ENCODE measurements at places on chromosomes 7 and 10.
A peak's percentile ranks its signal among the peaks of the same experiment; 100 is the strongest.

- DNase-seq: no peak
These were observed 52.9 kb downstream of the AUTS2 start for GRCh38 chr7:69651101-69651590.

DNA sequence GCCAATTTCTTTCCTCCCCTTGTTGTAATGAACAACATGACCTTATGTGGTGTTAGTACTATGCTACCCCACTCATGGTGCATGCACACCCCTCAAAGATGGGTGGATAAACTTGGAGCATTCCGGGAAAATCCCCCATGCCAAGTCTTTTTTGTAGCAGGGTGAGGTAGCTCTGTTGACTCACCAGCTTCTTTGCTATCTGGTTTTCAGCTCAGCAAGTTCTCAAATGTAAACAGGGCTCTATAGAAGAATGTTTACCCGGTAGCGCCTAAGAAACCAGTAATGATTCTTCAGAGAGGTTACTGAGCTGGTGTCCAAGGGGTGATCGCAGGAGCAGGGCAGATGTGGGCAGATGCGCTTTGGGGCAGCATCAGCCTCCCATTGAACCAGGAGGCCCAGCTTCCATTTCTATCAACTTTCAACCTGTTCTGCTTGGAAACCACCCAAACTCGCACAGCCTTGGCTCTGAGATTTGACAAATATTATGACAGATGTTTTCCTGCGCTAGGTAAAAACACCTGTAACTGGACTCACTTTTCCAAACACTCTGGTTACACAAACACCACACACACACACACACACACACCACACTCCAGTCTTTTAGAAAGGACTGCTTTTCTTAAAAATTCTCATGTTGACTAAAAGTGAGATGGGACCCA lies 87.8 kb downstream of the ZRANB1 start:
- DNase-seq: peak; percentile 52

DNA sequence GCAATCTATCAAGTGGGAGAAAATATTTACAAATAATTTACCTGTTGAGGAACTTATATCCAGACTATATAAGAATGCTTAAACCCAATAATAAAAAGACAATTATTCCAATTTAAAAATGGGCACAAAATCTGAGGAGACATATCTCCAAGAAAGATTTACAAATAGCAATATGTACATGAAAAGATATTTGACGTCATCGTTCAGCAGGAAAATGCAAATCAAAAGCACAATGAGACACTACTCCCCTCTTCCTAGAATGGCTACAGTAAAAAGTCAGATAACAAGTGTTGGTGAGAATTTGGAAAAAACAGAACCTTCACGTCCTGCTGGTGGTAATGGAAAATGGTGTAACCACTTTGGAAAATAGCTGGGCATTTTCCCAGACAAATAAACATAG lies 457.0 kb downstream of the DPP6 start:
- DNase-seq: no peak

DNA sequence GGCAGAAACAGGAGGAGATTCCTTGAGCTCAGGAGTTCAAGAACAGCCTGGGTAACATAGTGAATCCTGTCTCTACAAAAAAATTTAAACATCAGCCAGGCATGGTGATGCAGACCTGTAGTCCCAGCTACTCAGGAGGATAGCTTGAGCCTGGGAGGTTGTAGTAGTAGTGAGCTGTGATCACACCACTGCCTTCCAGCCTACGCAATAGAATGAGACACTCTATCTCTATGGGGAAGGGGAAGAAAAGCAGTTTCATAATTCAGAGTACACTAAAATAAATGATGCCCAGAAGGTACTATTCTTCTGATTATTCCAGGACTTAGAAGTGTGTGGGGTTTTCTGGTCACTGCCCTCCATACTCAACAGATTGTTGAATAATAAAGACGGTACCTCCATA lies 177.3 kb downstream of the KMT2E start:
- no peak for DNase-seq

DNA sequence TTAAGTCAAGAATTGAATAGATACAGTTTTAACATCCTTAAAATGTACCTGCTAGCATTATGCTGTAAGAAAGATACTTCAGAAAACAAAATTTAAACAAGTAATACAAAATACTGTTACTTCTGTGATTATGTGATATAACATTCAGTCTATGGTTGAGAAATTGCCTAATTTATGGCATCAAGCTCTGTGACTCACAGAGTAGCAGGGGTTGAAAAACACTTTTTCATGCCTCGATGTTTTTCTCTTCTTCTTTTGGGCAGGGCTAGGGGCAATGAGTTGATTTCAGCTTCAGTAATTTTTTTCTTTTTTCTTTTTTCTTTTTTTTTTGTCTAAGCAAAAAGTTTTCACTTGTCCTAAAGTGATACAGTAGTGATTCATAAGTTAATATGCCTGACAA lies 209.2 kb downstream of the MBL2 start:
- peak; percentile 16 for DNase-seq

- peak; percentile 58 for DNase-seq
These were observed 7.6 kb upstream of the ZNF503 start for GRCh38 chr10:75408911-75409885.

DNA sequence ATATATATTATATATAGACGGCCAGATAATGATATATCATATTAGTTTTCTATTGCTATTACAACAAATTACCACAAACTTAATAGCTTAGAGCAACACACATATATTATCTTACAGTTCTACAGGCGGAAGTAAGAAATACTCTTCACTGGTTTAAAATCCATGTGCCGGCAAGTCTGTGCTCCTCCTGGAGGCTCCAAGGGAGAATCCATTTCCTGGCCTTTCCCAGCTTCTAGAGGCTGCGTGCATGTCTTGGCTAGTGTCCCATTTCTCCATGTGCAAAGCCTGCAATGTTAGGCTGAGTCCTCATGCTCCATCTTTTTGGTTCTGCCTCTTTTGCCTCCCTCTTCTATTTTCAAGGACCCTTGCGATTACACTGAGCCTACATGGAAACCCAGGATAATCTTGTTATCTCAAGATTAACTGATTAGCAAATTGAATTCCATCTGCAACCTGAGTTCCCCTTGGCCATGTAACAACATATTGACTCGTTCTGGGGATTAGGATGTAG lies 23.9 kb upstream of the PNLIPRP3 start:
- DNase-seq: peak; percentile 3

DNA sequence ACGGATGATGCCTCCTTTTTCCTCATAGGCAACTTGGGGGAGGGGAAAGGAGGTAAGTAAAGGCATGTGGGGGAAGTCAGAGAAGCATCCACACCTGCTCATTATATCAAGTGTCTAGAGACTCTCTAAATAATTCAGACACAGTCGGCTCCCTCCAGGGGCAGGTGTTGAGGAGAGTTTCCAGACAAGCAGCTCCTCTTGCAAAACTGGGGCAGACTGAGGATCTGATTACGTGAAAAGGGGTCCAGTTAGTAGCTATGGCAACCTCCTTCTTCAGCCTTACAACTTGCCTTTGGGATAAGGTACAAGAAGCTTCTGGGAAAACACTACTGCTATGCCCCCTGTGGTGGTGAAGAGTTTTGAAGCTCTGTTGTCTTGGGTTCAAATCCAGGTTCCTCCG lies 39.0 kb upstream of the SORBS1 start:
- no peak for DNase-seq

DNA sequence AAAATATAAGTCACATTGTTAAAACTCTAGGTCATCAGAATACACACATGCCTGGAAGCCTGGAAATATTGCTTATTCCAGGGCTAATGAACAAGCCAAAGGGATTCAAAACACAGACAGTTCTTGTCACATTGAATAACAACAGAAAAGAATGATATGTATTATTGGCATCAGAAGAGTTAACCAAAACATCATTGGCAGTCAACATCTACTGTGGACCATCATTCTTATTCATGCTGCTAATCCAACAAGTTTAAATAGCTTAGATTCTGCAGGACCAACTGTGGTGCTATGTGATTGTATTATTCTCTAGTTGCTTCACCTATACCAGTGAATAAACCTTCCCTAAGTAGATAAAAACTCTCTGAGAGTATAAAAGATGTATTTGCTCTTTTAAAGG lies 198.3 kb downstream of the NEBL start:
- no peak for DNase-seq

DNA sequence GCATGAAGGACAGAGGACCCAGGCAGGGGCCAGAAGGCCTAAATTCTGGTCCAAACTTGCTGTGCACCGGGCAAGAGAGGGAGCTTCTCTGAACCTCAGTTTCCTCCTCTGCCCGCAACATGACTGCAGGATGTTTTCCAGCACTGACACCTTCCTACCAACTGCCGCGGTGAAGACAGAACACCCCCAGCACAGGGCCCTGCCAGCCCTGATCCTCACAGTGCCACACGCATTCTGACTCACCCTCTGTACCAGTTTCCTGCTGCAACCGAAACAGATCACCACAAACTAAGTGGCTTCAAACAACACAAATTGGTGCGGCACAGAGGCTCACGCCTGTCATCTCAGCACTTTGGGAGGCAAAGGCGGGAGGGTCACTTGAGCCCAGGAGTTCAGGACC lies 18.1 kb downstream of the MAD1L1 start:
- no peak for DNase-seq

DNA sequence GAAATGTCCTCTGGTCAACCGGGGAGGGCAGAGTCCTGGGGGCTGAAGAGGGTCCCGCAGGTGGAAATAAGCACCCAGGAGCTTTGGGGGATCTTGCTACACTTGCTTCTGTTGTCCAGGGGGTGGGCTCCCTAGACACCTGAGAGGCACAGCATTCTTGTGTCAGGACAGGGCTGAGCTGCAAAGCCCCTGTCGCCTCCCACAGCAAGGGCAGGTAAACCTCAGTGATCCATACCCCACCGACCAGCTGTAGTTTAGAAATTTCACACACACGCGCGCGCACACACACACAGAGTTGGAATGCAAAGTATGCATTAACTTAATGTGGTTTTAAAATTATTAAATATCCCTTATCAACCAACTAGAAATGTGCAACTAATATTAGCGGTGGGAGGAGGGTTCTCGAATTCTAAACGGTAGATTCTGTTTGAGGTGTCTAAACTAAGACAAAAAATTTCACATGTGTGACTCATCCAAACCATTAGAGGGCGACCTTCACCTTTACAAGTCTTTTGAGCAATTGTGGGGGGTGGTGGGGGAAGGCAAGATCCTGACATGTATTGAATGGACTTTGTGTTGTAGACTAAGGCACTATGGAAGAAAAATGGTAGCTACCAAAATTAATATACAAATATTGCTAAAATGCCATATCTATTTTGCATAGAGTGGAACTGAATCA lies 34.3 kb upstream of the PTF1A start:
- DNase-seq: peak; percentile 48

- no peak for DNase-seq
These were observed 53.4 kb downstream of the COL17A1 start for GRCh38 chr10:104032144-104032775.

DNA sequence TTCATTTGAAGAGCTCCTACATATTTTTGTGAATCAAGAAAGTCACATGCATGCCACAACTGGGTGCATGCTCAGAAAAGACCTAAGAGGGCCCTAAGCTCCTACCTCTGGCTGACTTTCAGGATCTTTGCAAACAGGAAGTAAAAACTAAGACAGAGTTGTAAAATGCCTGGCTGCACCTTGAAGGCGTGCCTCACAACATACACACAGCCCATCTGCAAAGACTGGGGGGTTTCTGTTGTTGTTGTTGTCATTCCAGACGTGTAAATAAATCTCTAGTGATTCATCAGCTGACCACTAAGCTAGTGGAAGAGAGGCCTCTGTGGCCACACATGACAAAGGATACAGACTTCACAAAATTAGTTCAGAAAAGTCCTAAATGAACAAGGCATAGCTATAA lies 31.8 kb downstream of the SMURF1 start:
- peak; percentile 34 for DNase-seq

- peak; percentile 87 for DNase-seq
These were observed 3.5 kb downstream of the ARID5B start for GRCh38 chr10:61904733-61905725.

GRCh38 chr10:132422903-132423825 lies 26.2 kb downstream of the PWWP2B start:
- no peak for DNase-seq

- no peak for DNase-seq
These were observed 358.6 kb downstream of the PTPRN2 start for GRCh38 chr7:158228986-158229385.

DNA sequence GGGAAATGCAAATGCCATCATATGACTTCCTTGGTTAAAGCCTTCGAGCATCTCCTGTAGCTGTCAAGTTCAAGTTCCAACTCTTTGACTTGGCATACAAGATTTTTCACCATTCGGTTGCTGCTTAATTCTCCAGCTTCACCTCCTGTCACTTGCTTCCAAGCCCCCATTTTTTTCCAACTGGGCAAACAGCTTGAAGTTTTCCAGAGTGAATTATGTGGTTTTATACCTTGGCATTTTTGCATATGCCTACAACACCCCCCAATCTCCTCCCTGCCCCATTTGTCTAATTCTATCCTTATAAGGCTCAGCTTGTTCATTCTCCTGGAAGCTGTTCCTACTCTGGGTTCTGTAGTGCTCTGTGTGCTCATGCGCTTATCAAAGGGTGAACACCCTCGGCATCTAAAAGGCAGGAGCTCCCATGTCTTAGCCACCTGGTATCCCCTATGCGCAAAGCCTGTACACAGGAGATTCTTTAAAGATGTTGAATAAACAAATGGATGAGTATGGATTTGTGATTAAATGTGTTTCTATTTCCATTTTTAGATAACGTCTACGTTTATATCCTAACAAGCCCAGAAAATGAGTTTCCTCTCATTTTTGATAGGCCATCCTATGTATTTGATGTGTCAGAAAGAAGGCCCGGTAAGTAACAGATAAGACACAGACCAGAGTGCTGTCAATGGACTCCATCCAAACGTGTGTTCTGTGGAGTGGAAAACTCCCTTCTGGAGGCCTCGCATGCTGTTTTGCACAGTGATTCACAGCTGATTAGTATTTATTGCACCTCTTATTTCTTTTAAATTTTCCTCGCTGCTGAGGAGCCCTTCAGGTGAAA lies 52.5 kb downstream of the CDHR3 start:
- no peak for DNase-seq

DNA sequence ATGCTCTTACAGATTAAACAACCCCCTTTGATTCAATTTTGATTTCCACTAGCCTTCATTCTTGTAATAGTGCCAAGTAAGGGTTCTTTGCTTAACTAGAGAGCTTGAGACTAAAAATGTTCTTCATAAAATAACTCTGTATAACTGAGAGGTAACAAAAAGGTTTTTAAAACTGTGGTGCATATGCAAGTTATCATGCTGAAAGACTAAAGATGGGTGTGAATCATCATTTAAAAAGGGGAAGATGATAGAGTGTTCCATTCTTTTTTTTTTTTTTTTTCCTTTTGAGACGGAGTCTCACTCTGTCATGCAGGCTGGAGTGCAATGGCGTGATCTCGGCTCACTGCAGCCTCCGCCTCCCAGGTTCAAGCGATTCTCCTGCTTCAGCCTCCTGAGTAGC lies 11.1 kb downstream of the MDFIC start:
- no peak for DNase-seq

- no peak for DNase-seq
These were observed 9.9 kb upstream of the OR9A4 start for GRCh38 chr7:141906285-141906684.

DNA sequence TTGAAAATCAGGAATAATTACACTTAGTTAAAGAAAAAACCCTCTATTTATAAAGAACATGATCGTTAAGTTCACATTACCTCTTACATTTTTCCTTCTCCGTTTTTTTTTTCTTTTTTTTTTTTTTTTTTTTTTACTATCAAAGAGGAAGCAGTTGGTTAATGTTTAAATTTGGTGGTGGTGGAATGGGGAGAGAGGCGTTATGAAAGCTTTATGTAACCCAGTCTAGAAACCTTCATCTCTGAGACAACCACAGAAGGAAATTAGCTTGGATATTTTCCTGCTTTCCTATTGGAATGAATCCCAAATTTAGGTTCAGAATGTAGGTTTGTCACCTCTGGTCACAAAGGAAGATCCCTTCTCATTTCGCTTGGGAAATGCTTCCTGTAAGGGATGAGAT lies 31.5 kb upstream of the LHFPL3 start:
- no peak for DNase-seq

Data from EL (cell line).